ENCODE measurements at places on chromosomes 12 and 14.

- DNase-seq: no peak
These were observed 119.4 kb downstream of the SRGAP1 start for GRCh38 chr12:63963868-63964267.

DNA sequence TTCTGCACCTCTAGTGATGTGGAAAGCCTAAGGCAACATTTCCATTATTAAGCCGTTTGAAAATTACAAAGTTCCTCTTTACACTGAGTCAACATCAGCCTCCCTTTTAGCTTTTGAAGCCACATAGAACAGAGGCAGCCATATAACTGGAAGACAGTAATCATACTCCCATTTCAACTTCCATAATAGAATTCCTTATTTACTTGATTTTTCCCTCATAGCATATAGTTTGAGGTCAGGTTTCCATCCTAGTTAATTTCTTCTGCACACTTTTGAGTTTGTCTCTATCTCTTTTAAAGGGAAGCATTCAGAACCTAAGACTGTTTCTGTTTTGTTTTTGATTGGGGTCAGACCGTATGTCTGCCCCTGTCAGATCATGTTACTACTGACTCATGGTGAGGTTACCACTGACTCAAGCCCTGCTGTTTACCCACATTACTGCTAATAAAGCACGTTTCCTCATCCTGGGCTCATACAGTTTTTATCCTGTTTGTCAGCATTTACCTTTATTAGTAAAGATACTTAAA, 161.0 kb downstream of the SLC38A4 start:
- DNase-seq: peak; percentile 93

- DNase-seq: no peak
These were observed 15.7 kb downstream of the CLIP1 start for GRCh38 chr12:122406701-122407164.

DNA sequence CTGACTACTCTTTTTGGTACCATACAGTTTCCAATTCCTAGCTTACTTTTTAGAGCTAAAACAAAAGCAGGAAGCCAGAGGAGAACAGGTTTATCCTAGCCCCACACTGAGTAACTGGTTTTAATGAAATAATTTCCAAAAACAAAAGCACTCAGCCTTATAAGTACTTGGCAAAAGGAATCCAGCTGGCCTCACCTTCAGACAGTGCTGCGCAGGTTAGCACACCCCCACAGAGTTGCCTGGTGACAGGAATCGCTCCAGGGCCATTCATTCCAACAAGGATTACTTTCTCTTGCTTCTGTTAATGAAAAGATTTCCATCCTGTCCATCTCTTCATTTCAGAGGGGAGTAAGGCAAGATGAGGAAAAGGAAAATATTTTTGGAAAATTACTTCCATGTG, 84.6 kb downstream of the SCFD1 start:
- no peak for DNase-seq

DNA sequence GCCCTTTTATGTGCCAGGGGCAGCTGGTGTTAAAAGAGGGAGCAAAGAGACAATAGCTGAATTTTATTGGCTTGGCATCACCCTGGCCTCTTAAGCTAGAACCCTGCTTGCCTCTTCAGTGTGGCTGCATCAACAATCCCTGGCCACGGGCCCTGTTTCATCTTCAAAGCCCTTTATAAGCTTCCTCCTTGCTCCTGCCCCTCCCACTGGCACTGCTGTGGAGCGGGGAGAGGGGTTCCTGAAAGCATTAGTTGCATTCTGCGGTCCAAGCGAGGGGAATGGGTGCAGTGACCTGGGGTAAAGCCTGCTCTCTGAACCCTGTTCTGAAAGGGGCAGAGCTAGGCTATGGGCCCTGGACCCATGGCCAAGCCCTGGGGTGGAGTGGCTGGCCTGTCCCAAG, 220 bp upstream of the KRT83 start:
- DNase-seq: no peak

DNA sequence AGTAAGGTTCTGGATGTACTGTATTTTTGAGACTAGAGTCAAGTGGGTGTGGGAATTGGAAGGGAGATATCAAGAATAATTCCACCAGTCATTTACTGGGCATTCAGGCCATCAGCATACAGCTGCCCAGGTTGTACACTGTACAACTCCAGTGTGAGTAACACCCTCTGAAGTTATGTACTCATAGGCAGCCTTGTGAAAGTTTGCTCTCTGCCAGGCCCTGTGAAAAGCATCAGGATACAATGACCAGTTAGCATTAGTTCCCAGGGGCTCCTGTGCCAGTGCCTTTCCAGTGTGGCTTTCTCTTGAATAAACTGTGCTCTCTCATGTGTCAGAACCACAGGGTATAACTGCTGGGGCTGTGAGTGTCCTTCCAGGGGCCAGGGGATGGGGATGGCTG, 89.7 kb downstream of the LGMN start:
- no peak for DNase-seq

Data from M059J (cell line).